ENCODE measurements at places on chromosomes 11 and 22. TPM values are rescaled to one million over a fixed set of nuclear protein-coding genes. Genes with fewer than 3 reads are reported as not detected.

GRCh38 chr22:17734187-17734586 lies 40.1 kb downstream of the BID start:
- peaks cover 86% of the 10 kb centered on the region for H3K36me3 ChIP-seq
- no peak for DNase-seq
- peaks cover 2% of the 10 kb centered on the region for H3K4me1 ChIP-seq
- H3K27ac ChIP-seq, result no peak overlapping the region
- no peak overlapping the region for H3K4me3 ChIP-seq

Gene SYCE3
- not detected for total RNA-seq

Gene C22orf31
- total RNA-seq, result not detected

Gene FOLR3
- total RNA-seq, result not detected

Gene OR8G5
- total RNA-seq, result 1.7 TPM

All from K562 (cell line).